ENCODE measurements at places on chromosomes 12 and 14.
A peak's percentile ranks its signal among the peaks of the same experiment; 100 is the strongest.

DNA sequence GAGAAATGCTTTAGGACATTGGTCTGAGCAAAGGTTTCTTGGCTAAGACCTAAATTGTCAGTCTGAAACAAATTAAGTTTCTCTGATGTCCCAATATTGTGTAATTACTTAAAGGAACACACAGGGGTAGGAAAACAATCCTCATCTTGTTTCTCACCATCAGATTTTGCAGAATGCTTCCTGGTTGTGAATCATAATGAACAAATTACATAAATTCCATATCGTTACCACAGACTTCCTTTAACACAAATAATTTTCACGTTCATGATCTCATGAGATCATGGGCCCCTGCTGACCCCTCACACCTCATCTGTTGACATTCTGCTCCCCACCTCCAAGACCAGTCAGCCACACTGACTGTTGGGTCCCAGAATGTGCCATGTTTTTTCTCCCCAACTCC is 194.1 kb downstream of the MON2 start:
- DNase-seq, result no peak

DNA sequence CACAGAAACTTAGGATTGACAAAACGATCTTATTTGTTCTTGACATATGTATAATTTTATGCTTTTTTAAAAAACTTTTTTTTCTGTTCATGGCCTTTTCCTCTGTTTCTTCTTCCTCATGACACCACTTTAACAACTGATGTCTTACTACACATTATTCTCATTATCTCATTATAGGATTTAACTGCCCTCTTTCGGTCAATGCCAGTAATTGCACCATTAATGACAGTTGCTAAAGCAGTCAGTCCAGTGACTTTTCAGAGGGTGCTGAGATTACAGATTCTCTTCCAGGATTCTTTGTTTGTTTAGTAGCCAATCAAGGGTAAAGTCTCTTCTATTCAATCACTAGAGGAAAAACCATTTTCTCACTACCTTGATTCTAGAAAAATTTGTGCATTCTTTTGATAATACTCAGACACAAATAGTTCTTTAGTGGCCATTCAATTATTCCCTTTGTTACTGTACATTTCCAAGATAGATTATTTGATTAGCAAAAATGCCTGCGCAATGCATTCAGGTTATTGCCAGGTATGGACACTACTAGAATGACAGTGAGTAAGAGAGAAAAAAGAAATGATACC is 50.1 kb downstream of the KLRG1 start:
- no peak for DNase-seq

- no peak for DNase-seq
Measured at GRCh38 chr14:70289138-70289537, 70.3 kb downstream of the COX16 start.

DNA sequence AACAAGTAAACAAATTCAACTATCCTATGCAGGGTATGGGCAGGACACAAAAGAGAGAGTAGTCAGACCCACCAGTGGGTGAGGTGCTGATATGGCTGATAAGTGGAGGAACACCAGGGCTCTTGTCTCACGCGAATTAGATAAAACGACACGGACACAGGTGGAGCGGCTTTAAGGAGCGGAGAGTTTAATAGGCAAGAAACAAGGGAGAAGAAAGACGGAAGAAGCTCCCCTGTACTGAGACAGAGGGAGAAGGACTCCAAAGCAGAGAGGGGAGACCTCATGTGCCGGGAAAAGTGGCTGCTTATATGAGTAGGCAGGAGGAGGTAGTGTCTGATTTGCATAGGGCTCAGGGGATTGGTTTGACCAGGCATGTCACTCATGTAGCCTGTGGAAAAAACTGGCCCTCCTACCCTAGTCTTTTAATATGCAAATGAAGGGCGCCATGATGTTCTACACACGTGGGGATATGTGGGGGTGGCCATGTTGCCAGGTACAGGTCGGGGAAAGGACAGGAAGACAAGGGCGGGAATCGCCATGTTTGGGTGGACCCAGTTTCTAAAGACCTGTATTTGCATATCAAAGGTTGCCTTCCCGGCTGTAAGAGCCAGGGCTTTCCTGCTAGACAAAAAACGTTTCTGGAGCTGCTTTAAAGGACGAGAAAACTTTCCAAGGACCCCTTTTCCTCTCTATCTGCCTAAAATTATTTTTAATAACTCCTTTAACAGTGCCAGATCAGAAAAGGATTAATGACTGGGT is 28.8 kb downstream of the RPGRIP1 start:
- DNase-seq, result no peak

DNA sequence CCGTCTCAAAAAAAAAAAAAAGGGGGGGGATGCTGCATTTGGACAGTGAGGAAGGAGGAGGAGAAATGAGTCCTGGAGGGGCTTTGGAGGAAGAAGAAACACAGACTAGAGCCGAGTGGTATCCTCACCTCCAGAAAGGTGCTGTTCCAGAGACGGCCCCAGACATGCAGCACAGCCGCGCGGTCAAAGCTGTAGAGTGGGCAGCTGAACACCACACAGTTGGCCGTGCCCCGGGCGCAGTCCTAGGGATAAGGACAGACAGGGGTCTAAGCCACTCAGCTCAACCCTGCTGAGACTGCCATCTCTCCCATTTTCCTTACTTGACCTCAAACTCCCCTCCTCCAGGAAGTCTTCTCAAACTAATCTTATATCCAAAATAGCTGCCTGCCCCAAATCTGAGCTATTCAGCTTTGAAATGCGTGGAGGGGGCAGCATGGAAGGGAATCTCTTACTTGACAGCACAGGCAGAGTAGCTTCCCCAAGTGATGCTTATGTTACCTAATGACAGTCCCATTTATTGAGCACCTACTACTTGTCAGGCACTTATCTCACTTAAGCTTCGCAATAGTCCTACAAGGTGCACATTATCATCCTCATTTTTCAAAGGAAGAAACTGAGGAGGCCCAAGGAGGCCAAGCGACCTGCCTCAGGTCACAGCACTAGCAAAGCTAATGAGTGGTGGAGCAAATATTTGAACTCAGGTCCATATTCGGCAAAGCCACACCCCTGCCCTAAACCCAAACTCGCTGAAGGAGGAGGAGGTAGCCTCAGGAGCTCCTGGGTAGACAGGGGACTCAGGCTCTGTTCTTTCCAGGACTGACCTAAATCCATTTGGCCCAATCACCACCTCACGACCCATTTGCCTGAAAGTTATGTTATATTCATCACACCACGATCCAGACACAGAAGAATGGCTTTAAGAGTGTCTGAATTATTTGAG is 18.7 kb downstream of the ITGA7 start:
- DNase-seq, result peak; percentile 75

GRCh38 chr12:128245121-128245520 is 21.8 kb upstream of the TMEM132C start:
- DNase-seq, result no peak

DNA sequence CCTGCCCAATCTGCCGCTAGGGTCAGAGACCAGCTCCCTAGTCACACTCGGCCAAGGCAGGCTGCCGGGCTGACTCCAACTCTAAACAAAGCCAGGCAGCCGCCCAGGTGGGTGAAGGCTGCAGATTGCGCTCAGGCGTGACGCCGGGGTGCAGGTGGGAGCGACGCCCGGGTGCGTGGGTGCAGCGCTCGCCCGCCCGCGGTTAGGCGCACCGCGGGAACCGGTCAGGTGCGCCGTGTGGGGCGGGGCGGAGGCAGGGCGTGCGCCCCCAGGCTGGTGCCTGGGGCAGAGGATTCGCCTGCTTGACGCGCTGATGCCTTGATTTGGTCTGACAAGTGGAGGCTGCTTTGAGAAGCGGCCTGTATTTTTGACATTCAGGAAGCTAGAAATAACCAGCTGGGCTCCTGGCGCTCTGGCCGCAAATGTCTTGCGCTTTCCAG is 126.7 kb upstream of the HIF1A start:
- no peak for DNase-seq

GRCh38 chr12:5184186-5184585 is 140.5 kb downstream of the KCNA5 start:
- DNase-seq, result no peak

GRCh38 chr12:65339161-65339560 is 60.7 kb downstream of the MSRB3 start:
- DNase-seq, result no peak

GRCh38 chr14:90451961-90452360 is 55.1 kb downstream of the CALM1 start:
- no peak for DNase-seq

DNA sequence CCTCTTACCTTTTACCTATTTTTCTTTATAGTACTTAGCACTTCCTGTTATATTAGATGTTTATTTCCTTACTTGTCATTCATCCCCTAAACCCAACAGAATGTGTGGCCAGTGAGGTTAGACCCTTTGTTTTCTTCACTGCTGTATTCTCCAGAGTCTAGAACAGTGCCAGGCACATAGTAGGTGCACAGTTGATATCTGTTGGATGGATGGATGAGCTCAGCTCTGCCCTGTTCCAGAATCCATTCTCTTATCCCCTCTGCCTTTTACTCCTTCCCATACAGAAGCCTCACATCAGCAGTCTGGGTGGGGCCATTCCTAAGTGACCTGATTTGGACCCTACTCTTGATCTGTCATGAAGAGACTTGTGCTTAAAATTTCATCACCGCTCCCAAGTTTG is 94.5 kb upstream of the DACT1 start:
- DNase-seq, result no peak

DNA sequence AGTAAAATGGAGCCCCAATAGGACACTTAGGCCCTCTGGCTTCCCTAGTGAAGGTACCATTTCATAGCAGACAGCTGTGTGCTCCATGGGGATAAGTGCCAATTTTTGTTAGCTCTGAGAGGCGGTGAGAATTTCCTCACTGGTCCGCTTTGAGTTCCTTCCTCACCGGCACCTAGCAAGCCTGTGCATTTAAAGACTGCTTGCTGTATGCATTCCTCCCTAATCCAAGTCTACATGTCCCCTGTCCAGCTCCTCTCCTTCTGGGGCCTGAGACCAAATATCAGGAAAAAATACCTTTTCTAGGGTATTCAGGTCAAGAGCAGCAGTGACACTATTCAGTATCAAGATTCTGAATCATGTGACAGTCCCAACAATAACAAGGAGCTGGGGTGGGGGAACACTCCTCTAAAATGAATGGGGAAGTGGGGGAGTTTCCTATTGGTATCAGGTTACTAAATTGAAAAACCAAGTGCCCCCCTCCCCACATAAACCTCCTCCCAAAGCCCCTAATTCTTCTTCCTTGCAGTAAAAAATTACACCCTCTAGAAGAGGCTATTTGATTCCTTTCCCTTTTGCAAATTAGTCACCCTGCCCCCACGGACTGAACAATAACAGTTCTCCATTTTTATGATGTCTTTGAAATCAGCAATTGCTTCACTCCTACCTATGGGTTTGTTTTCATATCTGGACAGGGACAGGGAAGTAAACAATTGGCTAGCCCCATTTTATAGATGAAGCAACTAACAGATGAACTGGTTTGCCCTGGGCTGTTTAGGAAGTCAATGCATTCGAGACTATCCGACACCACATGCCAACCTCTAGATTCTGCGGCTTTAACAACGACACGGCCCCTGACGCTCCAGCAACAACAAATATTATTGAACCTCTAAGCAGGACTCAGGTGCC is 28.9 kb downstream of the BCL11B start:
- no peak for DNase-seq

GRCh38 chr14:32980178-32980901 is 41.7 kb downstream of the NPAS3 start:
- DNase-seq, result no peak

DNA sequence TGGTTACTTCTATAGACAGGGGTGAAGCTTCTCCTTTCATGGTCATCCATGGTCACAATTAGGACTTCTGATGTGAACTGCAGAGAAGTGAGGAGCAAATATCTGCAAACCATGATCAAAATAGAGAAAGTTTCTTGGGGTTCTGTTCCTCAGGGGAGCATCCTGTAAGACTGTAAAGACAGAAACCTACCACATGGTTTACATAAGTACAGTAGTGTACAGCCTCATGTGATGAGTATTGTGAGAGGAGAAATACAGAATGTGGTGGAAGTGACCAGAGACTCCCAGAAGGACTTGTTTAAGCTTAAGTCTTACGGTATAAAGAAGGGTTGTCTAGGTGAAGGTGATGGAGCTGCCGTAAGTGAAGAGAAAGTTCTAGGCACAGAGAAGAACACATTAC is 484.7 kb downstream of the LRIG3 start:
- no peak for DNase-seq

DNA sequence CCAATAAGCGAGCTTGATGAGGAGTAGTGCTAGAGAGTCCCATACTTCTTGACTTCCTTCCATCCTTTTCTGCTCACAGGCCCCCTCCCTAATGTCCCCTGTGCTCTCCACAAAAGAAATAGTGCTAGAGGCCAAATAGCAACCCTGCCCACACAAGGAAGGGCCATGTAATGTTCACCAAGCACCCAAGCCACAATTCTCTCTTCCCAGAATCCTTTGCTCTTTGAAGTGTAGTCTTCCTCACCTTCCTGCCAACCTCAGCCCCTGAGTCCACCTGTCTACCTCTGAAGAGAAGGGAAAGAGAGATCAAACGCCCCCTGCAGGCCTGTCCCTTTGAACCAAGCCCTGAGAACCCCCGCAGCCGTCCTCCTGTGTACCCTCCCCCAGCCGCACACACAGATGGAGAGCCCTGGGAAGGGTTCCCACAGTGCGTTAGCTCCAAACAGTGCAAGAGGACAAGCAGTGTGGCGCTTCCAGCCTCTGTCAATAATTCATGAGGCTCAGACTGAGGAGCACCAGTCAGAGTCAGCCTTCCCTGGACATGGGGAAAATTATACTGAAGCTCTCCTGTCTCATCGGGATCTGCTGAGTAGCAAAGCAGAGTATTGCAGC is 1.9 kb upstream of the DHRS4 start:
- no peak for DNase-seq

DNA sequence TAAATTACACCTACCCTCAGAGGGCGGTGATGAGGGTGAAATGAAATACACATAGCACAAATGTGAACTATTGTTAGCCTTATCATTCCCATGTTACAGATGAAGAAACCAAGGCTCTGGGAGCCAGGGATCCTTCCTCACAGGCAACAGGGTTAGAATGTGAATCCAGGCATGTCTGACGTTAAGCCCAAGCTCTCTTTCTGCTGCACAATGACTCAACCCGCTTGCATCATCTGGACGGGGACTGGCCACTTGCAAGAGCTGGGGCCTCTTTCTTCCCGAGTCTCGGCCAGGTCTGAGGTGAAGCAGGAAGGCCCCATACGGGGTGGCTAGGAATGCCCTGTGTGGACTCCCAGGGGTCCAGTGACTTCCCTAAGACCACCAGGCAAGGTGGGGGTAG is 105.2 kb downstream of the RBM19 start:
- no peak for DNase-seq

DNA sequence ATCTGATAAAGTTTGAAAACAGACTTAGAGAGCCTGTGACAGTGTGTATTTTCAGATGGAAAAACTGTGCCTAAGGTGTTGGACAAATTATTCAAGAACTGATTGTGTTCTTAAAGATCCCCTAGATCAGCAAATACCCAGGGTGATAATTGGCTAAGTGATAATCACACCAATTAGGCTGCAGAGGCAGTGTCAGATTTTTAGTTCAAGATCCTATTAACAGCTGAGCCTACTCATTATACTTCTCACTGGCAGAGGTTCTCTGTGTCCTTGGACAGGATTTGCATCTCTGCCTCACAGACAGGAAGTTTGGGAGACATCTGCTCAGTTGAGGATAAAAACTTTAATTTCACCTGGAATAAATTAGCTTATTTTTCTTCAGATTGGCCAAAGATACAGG is 4.3 kb upstream of the FGD4 start:
- no peak for DNase-seq

- DNase-seq, result no peak
Measured at GRCh38 chr14:94394581-94395207, 6.3 kb upstream of the SERPINA1 start.

GRCh38 chr14:21514341-21514740 is 3.2 kb upstream of the METTL3 start:
- no peak for DNase-seq

GRCh38 chr12:111546758-111547383 is 52.2 kb downstream of the ATXN2 start:
- no peak for DNase-seq

GRCh38 chr14:34501004-34501580 is 38.4 kb downstream of the EAPP start:
- DNase-seq, result no peak
